CD4-positive, alpha-beta T cell treated with Interferon gamma for 1 hour (primary cell): ENCODE measurements at places on chromosomes 5 and 9.
A peak's percentile ranks its signal among the peaks of the same experiment; 100 is the strongest.

GRCh38 chr9:134775081-134775951, 105.3 kb upstream of the FCN2 start:
- no peak for DNase-seq

DNA sequence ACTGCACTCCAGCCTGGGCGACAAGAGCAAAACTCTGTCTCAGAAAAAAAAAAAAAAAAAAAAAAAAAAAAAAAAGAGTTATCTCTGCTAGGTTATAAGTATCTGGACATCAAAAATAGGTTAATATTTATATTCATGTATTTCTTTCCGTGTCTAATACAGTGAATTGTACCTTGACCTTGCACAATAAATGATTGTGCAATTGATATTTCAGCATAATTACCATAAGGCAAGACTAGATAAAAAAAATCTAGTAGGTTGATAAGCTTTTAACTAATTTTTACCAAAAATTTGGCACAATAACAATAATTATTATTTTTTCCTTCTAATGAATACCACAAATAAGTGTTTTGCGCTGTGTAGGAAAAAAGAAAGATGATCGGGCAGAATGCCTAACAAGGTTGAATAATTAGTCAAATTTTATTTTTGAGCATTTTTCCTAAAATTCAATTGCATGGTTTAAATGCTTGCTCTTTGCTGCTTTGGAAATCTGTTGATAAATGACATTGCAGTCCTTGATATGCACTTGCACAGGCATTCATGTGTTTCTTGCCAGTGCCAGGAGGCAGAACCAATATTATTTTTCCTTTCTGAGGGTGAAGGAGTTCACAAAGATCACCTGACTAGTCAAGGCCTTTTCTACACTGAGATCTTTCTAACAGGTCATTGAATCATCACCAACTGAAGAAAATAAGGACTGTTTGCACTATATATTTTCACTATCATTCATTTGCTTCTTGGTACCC, 127.5 kb downstream of the ARRDC3 start:
- DNase-seq: no peak

DNA sequence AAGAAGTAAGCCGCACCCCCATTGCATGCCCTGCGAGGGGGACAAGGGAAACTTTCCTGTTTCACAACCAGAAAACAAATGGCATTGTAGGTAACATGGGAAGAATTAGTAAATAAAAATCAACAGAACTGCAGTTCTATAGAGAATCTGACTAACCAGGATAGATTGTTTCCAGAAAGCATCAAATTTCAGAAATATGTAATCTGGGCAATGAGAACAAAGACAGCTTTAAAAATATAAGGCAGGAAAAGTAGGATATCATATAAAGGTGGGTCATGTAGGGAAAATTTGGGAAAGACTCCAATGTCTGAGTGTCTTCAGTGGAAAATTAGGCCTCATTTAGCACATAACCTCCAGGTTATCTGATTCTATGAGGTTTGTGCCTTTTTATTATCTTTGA, 58.3 kb upstream of the RANBP6 start:
- no peak for DNase-seq

DNA sequence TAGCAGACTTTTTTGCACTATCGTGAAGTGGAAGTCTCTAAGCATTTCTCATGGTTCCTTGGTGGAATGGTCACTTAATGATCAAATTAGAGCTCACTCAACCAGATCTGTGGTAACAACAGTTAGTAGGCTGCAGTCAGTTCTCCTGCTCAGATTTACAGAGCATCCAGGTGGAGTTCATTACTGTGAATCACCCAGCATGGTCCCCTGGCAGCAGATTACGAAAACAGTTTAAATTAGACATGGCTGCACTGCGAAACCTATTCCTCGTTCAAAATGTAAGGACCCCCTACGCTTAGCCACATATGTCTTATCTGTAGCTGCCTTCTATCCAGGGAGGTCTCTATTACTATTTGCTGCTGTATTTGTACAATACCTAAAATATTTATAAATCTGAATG, 823.6 kb upstream of the ARRDC3 start:
- no peak for DNase-seq

GRCh38 chr5:112737463-112738190, at the start of gene APC:
Gene APC, plus strand, starts transcription at chr5:112737885. Its CDS starts 17,006 bp downstream, at chr5:112754891.
- peak; percentile 73 for DNase-seq

DNA sequence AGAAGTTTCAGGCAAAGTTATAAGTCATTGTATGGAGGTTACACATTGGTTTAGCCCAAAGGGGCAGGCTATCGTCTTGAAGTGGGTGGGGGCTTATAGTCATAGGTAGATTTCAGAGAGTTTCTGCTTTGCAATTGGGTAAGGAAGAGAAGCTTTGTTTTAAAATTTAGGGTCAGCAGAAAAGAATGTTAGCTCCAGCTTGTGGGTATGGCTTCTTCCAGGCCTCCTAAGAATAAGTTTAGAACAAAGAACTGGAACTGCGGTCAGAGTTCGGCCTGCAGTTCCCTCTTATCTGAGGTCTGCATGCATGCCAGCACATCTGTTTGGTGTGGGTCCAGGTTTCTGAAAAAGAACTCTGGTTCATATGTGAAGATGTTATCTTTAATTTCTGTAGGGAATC, 96.1 kb downstream of the CYFIP2 start:
- no peak for DNase-seq

DNA sequence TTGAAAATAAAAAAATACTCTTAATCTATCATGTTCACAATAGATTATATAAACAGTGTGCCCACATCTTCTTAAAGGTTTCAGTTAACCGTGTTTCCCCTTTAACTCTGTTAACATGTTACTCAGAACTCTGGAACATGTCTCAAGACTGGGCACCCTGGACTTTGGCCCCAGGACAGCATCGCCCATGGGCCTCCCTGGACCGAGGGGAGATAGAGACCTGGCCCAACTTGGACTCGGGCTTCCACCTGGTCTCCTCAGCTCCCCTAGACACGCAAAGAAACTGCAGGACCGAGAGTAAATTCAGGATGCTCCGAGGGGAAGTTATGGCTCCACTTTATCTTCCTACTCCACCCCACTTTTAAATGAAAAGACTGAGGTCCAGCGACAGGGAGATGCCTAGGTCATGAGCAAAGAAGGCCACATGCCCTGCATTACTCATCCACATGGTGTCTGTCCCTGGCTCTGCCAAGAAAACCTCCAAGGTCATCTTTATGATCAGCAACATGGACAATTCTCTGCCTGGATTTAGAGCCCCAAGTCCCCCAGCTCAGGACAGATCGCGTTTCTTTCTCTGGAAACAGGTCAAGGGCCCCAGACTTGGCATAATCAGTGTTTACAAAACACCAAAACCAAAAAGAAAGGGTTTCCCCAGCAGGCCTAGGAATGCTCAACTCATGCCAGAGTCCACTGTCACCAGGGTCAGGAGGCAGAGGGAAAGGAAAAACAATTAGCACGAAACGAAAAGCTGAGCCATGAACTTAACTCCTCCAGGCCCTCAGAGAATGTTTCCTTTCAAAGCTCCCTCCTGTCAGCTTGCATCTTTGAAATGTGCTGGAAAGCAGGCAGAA, 17.4 kb downstream of the GPX3 start:
- no peak for DNase-seq

- DNase-seq: no peak
These were observed 190.9 kb downstream of the TTC39B start for GRCh38 chr9:15116130-15116580.

GRCh38 chr5:71790433-71790832, 71.4 kb downstream of the CARTPT start:
- no peak for DNase-seq

- no peak for DNase-seq
These were observed 101.0 kb downstream of the CD180 start for GRCh38 chr5:67095346-67096171.

DNA sequence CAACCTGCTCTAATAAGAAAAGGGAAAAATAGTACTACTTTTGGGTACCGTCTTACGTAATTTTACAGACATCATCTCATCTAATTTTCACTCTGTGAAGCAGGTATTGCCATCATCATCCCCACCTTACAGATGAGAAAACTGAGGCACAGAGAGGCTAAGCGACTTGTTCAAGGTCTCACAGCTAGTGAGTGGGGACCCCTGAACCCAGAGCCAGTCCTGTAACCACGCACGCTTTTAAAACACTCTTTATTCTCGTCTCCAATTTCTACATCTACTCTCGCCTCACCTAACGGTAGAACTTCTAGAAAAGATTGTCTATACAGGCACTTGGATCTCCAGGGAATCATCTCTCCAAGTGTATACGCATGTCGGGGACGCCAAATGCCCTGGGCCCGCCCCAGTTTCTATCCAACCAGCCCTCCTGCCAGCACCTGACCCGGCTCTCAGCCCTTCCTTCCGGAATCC, 1.5 kb upstream of the TRAF1 start:
- no peak for DNase-seq

DNA sequence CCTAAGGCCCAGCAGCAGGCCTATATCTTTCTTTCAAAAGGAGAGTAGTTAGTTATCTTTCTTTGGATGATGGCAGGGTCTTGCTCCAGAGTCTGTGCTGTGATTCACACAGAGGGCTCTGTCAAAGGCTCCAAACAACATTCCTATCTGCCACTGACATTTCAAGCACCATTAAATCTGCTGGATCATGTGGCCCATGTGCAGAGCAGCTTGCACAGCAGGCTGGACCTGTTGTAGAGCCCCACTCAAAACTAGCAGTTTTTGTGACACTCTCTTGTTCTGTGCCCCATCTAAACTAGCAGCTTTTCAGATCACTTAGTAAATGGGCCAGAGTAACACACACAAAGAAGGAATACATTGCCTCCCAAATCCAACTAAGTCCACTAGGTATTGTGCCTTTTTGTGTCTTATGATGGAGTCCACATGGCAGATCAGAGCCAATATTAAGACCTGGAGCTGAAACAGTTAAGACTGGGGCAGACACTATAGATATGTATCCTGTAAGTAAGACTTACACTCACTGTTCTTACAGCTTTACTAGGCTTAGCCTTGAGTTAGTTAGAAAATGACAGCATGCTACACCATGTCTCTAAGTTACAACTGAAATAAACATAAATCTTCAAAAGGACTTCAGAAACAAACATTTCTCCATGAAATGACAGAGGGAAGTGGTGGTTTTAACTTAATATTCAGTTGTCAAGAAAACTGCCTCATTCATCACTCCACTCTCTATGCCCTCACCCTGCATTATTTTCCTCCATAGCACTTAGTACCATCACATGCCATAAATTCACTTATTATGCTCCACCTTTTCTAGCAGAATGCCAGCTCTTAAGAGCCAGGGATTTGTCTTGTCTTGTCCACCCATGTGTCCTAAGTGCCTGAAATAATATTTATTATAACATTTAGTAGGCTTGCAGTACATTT, 400.9 kb downstream of the RAB3C start:
- DNase-seq: no peak

DNA sequence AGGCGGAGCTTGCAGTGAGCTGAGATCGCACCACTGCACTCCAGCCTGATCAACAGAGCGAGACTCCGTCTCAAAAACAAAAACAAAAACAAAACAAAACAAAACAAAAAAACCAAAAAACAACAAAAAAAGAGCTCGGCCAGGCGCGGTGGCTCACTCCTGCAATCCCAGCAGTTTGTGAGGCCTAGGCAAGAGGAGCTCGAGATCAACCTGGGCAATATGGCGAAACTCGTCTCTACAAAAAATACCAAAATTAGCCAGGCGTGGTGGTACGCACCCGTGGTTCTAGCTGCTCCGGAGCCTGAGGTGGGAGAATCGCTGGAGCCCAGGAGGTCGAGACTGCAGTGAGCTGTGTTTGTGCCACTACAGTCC, 20.2 kb downstream of the TRIM7 start:
- no peak for DNase-seq

- DNase-seq: peak; percentile 9
These were observed 16.9 kb downstream of the IL5 start for GRCh38 chr5:132526290-132526973.

DNA sequence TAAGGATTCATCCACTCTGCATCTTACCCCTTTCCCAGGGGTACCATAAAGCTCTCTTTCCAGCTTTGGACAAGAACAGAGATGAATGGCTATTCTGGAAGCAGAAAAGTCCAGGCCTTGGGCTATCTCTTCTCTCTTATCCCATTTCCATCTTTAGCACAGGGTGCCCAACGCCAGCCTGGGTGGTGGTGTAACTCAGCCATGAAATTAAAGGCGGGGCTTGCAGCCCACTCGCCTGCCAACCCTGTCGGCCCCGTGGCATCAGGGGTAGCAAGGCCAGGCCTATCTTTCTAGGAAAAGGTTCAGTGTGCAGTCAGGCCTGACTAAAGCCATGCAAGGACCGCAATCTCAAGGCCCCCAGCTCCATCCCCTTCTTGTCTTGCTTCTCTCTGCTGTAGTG, 78.7 kb downstream of the FGF18 start:
- no peak for DNase-seq

DNA sequence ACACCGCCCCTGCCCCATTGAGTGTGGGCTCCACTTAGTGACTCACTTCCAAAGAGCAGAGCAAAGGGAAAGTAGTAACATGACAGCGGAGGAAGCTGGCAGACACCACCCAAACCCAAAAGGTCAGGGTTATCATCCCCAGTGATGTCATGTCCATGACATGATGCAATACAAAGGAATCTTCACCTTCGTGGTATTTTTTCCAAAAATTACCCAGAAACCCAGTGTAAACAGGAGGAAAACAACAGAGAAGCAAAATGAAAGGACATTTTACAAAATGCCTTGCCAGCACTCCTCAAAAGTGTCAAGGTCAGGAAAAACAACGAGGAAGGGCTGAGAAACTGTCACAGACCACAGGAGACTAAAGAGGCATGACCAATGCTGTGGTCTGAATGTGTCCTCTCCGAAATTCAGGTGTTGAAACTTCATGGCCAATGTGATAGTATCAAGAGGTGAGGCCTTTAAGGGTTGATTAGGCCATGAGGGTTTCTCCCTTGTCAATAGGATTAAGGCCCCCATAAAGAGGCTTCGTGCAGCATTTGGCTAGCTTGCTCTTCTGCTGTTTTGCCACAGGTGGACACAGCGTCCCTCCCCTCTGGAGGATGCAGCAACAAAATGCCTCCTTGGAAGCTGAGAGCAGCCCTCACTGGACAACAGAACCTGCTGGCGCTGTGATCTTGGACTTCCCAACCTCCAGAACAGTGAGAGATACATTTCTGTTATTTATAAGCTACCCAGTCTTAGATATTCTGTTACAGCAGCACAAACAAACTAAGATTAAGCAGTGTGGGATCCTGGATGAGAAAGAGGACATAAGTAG, 30.5 kb upstream of the MED10 start:
- DNase-seq: no peak

DNA sequence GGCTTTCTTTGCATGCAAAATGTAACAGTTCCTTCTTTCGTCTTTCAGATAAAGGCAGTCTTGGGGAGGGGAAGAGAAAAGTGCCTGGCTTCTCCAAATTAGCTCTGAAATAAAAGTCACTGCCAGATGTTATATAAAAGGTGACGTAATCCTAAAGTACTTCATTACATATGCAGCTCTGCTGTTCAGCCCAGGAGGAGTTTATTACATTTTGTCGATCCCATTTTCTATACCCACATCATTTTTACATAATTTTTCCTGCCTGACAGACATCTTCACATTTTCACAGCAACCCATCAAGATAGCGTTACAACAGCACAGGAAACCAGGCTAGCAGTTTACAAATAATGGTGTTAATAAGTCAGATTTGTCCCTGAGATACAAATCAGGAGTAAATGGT, 86.7 kb upstream of the SLC30A5 start:
- DNase-seq: no peak

- DNase-seq: no peak
These were observed 293.2 kb downstream of the ARHGAP26 start for GRCh38 chr5:143063175-143063970.

- DNase-seq: no peak
These were observed 471.1 kb upstream of the MPDZ start for GRCh38 chr9:13750639-13751038.

- no peak for DNase-seq
These were observed 8.7 kb downstream of the POMT1 start for GRCh38 chr9:131511416-131511815.
